GM19239 (cell line): ENCODE measurements at places on chromosomes 1 and 21.

DNA sequence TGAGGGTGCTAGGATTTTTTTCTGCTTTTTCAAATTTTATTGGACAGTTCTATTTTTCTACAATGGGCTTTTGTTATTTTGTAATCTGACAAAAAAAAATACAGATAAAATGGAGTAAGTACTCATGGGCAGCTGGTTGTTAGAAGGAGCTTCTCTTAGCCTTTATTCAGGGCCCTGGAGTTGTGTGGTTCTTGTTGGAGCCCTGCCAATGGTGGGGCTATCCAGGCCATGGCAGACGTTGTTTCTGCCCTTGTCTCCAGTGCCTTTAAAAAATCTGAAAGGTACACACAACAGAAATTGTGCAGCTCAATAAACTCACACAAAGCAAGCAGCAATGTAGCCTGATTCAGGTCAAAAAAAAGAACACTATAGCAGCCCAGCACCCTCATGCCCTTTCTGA is 153.5 kb upstream of the GALNT2 start:
- no peak for DNase-seq

- DNase-seq = peak; percentile 76
These were observed 375 bp upstream of the MEF2D start for GRCh38 chr1:156500793-156501506.

DNA sequence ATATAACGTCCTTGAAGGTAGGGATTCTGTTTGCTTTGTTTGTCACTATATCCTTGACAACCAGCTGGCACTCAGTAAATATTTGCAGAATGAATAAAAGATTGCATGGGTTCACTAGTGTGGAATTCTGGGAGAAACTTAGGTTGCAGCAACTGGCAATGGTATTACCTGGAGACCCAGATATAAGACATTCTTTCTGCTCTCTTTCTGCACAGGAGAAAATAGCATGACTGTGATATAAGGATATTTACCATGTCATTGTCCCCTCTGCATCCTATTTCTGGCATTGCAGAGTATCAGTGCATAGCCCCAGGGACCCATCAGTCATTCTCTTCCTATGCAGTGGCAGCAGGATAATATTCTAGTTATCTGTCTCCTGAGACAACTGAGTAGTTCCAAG is 308.9 kb upstream of the LRRC7 start:
- DNase-seq = no peak

DNA sequence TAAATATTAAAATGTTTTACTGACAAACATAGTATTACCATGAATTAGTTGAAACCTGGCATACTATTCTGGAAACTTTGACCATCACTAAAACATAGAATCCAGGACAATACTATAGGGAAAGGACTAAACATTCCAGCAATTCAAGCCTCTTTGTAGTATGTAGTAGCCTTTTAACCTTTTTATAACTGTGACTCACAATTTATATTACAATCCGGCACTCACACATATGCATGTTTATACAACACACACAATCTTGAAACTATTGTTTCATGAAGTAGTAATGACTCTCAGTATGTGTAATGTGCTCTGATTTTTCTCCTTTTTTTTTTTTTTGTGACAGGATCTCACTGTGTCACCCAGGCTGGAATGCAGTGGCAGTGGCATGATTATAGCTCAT is 64.3 kb downstream of the ANKRD13C start:
- no peak for DNase-seq

DNA sequence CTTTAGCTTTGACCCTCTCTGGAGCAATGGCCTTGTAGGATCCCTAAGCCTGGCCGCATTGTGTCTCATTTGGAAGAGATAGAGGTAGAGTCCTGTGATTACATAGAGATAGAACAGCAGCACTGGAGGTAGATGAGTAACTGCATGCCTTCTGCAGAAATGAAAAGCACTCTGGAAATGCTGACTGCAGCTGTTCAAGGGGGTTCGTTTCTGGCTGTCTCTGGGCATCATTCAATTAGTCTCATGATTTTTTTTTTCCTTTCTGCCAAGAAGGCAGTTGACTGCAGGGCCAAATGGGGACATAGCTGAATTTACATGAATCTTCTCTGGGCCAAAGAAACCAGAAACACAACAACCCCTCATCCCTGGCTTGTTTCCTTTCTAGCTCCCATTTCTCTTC is 28.1 kb upstream of the SNX27 start:
- DNase-seq = no peak

GRCh38 chr1:40745176-40745575 is 38.4 kb upstream of the KCNQ4 start:
- no peak for DNase-seq

GRCh38 chr1:230401101-230401500 is 25.0 kb downstream of the PGBD5 start:
- no peak for DNase-seq

DNA sequence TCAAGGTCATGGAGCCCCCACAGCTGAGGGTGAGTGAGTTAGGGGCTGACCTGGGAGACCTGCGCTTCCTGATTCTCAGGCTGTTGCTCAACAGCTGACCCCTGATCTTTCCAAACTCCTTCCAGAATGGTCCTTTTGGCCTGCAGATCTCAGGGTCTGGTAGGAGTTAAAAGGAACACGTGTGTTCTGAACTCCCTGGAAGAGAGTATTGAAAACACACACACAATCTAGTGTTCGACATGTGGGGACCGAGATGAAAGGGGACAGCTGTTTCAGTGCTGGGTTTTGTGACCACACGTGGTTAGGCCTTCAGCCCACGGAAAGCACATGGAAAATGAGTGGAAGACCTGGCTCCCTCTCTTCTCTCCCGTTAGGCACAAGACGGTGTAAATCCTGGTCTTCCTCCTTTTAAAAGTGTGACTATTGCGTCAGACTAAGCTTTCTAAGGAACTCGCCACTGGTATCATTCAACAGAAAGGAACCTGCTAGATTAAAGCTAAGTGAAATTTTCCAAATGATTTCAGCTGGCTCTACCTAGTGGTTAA is 49.6 kb downstream of the RUNX1 start:
- no peak for DNase-seq

- no peak for DNase-seq
These were observed 2.9 kb downstream of the IL24 start for GRCh38 chr1:206900149-206900548.

DNA sequence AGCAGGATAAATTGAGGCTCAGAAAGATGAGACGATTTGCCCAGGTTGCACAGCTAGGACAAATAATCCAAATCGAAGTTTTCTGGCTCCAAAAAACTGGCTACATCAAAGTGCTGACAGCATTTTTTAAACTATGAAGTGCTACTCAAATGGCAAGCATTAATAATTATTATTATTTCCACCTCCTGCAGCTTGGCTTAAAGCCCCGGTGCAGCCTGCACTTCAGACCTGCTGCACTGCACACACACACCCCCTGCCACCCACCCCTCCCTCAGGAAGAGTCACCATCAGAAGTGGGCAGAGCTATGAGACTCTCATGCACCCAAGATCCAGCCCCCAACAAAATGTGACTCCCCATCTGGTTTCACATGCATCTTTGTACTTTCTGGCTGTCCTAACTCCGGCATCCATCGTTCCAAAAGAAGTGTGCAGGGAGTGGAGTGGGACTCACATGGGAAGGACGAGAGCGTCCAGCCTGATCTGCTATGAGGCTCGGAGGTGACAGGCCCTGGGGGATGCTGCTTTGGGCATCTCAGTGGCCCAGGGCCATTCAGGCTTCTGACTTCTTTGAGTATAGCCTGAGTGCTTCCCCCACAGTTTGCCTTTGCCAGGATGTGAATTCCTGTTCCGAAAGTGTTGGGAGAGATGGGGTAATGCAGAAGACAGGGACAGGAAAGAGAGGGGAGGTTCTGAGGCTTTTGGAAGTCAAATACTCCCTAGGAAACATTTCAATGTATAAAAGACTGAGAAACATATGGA is 65.0 kb upstream of the FAM20B start:
- DNase-seq = no peak

GRCh38 chr1:210405316-210405715 is 76.6 kb downstream of the HHAT start:
- no peak for DNase-seq

DNA sequence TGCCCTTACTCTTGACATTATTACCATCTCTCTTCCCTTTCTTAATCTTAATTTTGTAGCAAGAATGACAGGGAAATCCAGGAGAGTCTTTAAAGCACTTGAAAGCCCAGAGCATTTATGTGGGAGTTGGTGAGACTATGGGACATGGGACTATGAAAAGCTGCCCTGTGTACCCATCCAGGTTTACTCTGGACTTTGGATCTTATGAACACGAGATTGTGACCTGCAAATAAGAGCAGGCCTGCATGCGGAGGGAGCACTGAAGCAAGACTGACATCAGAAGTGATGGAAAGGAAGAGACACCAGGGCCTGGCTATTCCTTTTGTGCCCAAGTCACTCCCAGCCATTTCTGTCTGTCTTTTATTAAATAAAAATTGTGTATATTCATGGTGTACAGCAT is 209.6 kb downstream of the NUF2 start:
- DNase-seq = no peak

- DNase-seq = no peak
These were observed 9.6 kb downstream of the PM20D1 start for GRCh38 chr1:205840146-205840923.

DNA sequence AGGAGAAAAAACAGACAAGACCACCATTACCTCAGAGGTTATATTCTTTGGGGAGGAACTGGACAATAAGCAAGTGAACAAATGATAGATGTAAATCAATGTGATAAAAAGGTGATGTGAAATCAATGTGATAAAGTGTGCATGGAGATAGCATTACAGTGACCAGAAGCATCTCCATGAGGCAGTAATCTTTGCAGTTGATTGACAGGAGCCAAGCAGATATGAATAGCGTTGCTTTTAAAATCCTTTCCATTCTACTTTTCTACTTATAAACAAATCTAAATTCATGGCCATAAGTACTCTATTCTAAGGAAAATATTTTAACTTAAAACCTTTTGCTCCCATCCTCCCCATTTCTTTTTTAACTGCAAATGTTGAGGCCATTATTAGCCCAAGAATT is 2.8 kb upstream of the H3-3A start:
- DNase-seq = no peak

- DNase-seq = no peak
These were observed 882.9 kb upstream of the B3GALT2 start for GRCh38 chr1:194069168-194069830.

GRCh38 chr21:42431196-42431595 is 27.5 kb downstream of the UBASH3A start:
- no peak for DNase-seq

- DNase-seq = no peak
These were observed 19.1 kb downstream of the SRSF4 start for GRCh38 chr1:29162476-29163138.

DNA sequence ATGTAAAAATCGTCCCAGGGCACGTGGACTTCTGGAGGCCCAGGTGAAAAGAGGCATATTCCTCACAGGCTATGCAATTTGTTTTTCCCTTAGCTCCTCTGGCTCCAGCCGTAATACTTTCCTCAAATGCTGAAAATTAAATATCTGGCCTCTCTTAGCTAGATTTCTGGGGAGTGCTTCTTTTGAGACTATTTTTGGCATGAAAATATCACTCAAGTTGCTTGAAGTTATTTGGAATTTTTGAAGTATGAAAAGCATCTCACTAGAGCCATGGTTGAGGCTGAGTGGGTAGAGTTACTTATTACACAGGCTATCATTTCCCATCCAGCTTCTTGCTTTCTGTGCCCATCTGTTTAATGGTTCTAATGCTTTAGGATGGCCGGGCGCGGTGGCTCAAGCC is 59.7 kb downstream of the MYOM3 start:
- DNase-seq = no peak

DNA sequence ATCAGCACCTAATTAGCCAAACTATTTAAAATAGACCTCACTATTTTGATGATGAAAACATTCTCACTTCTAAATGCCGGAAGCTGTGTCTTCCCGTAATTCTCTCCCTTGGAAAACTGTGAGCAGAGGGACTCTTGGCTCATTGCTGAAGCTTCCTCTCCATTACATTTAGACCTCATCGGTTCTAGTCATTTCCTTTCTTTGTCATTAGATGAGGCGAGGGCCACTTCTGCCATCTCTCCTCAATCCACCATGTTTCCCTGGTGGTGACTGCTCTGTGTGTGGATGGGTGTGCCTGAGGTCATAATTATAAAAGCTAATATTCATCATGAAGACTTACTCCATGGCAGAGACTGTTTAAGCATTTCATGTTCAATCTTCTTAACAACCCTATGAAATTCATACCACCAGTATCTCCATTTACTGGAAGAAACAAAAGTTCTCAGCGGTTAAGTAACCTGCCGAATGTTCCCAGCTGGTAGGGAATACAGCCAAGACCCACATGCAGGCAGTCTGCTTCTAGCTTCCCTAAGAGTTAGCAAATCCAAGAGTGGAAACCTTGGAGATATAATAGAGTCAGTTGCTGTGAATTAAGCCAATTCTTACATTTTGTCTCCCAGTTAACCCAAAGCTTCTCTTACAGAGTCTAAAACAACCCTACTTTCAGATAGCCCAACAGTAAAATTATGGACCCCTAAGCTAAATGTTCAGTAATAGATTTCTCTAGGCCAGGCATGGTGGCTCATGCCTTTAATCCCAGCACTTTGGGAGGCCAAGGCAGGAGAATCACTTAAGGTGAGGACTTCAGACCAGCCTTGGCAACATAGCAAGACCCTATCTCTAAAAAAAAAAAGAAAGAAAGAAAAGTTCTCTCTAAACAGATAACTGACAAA is 156.2 kb downstream of the ZBTB18 start:
- no peak for DNase-seq

DNA sequence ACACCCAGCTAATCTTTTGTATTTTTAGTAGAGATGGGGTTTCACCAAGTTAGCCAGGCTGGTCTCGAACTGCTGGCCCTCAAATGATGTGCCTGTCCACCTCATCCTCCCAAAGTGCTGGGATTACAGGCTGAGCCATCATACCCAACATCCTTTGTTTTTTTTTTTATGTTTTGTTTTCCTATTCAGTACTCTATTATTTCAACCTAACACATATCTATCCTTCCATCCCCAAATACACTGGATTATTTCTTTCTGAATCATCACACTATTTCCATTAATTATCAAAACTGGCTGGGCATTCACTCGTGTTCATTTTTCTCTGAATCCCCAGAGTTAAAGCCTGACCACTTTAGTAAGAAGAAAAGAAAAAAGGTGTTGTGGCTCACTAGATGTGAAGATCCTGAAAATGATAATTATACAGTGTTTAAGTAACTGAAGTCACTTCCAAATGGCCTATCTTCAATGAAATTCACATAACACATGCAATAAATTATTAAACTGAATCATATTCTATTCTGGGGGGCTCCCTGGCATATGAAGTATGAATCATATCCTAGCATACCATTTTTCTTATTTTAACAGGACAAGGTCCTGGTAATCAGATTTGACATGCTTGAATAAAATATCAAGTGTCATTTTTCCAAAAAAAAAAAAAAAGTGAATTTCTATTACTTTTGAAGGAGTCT is 1754.2 kb downstream of the BRINP3 start:
- no peak for DNase-seq

- DNase-seq = no peak
These were observed 79.5 kb downstream of the CLSTN1 start for GRCh38 chr1:9744106-9744799.

GRCh38 chr1:227321035-227321434 is 2.7 kb upstream of the CDC42BPA start:
- DNase-seq = no peak

- no peak for DNase-seq
These were observed 418.8 kb downstream of the DISC1 start for GRCh38 chr1:232045139-232045994.
